Stimulated activated CD4-positive, alpha-beta T cell treated with anti-CD3 and anti-CD28 coated beads, Interleukin-15, amount 100 ng/mL, for 1 hour (primary cell): ENCODE measurements at places on chromosomes 16 and 17.

DNA sequence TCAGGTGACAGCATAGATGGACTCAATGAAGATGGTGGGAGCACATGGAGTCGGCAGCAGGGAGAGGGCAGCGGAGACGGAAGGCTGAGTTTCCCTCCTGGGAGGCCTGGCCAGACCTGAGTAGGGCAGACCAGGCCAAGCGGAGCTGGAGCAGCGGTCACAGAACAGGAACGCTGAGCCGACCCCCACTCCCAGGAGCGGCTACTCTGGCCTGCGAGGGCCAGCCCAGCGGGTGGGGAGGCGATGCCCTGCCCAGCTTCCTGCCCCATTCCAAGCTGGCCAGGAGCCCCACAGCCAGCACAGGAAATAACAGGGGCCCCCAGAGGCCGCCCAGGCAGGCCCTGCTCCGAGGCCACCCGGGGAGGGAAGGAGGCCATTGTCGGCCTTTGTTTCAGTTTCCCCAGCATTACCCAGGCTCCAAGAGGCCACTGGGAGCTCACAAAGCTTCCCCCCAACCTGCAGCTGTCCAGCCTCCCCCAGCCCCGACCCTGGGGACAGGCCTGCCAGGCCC is 79.8 kb downstream of the ZNF423 start:
- no peak for DNase-seq

DNA sequence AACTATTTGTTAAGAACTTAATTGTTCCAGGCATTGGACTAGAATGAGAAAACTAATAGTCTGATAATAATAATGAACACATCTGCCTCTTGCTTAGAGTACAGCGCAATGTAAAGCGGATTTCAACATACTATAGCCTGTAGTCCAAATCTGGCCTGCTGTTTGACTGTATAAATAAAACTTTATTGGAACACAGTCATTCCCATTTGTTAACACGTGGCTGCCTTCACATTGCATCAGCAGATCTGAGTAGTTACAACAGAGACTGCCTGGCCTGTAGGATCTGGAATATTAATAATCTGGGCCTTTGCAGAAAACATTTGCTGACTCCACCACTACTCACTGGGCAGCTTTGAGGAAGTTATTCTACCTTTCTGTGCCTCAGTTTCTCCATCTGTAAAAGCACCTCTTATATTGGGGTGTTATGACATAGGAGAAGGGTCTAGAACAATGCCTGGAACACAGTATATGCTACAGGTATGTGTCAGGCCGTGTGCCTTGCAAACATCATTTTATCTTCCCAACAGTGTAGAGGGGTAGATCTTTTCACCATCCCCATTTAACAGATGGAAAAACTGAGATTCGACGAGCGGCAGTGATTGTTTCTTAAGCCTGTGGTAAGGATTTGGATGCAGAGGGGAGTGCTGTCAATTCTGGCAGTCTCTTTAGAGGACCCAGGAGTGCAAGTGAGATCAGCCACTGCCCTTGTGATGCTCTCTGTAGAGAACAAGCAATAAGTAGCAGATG is 22.2 kb downstream of the PDILT start:
- no peak for DNase-seq

DNA sequence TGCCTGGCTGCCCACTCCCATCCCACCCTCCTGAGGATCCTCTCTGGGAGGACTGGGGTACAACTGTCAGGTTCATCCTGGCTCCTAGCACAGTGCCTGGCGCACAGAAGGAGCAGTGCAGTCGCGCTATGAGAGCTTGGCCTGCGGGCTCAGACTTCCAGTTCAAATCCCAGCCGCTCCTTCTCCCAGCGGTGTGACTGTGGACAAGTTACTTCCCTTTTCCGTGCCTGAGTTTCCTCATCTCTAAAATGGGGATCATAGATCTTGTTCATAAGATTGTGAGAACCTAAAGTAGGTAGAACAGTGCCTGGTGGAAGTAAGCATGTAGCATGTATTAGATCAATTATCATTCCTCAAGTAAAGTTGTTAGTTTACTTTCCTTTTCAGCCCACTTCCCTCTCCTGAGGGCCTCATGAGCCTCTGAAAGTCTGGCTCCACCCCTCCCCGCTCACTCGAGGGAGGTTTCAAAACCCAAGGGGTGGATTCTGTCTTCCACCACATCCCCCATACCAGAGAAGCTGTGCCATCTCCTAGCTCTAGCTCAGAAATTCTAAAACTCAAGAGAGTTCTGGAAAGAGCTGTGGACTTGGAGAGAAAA is 19.9 kb upstream of the COL1A1 start:
- no peak for DNase-seq

GRCh38 chr17:56929362-56929969 is 15.6 kb upstream of the TRIM25 start:
- DNase-seq = no peak

- DNase-seq = no peak
These were observed 77.0 kb downstream of the CACNG1 start for GRCh38 chr17:67121316-67121891.

- DNase-seq = no peak
These were observed 43.3 kb upstream of the CDH13 start for GRCh38 chr16:82583422-82583821.

GRCh38 chr17:33949100-33949499 is 306.0 kb upstream of the CCL2 start:
- DNase-seq = no peak

DNA sequence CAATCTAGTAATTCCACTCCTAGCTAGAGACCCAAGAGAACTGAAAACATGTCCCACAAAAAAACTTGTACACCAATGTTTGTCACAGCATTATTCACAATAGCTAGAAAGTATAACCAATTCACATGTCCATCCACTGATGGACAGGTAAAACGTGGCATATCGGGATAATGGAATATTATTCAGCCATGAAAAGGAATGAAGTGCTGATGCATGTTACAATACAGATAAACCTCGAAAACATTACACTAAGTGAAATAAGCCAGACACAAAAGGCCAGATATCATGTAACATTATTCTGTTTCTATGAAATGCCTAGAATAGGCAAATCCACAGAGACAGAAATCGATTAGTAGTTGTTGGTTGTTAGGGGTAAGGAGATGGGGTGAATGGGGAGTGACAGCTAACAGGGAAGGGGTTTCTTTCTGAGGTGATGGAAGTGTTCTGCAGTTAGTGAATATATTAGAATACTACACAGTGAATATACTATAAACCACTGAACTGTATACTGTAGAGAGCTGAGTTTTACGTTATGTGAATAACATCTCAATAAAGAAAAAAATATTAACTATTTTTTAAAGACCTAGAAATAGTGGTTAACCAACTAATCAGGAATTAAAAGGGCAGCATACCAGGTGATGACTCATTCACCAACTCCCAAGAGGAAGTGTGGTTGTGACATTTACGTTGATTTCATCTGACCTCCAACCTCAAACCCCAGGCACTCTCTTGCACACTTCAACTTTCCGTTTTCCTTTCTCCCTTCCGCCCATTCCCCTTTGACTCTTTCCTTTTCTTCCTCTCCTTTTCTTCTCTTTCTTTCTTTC is 48.6 kb downstream of the GAS7 start:
- DNase-seq = no peak

DNA sequence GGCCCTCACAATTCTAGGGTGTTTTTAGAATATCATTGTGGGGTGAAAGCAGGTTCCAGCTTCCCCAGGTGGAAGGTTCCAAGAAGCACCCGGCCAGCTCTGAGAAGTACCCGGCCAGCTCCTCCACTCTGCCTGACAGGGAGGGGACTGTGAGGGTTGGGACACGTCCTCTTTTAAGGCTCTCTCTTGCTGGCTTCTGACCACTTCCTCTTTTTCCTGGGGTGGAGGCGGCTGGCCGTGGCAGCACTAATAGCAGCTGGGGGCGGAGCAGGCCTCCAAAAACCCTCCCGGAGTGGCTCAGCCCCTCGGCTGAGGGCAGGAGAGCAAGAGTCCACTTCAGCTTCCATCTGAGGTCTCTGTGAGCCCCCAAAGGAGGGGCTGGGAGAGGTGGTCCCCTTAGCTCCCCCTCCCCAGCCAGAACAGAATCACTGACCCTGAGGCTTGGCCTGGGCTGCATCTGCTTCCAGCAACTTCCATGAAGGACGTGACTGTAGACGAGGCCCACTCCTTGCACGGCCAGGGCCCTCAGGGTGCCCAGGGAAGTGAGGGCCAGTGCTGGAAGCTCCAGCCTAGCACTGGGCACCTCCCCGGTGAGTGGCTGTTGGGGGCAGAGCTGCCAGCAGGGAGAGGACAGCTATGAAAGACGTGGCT is 26.7 kb upstream of the PLCG2 start:
- DNase-seq = no peak
